ENCODE measurements at places on chromosomes 5 and 9.

DNA sequence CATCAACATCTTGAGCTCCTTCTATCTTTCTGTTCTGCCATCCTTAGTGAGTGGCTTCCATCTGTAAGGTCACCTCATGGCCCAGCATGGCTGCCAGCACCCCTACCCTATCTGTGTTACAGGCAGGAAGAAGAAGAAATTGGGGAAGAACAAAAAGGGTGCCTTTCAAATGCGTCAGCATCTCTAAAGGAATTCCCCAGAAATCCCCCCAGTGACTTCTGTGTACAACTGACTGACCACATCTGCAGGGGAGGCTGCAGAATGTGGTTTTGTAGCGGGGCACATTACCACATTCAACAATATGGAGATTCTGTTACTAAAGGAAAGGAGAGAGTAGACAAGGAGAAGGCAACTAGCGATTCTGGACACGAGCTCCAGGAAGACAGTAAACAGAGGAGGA is 40.1 kb downstream of the ALG2 start:
- DNase-seq: no peak

GRCh38 chr9:6969805-6970204 is 212.0 kb downstream of the KDM4C start:
- no peak for DNase-seq

GRCh38 chr5:171999877-172000276 is 6.6 kb downstream of the FBXW11 start:
- DNase-seq: no peak

GRCh38 chr9:88897081-88897480 is 94.2 kb upstream of the S1PR3 start:
- DNase-seq: no peak

DNA sequence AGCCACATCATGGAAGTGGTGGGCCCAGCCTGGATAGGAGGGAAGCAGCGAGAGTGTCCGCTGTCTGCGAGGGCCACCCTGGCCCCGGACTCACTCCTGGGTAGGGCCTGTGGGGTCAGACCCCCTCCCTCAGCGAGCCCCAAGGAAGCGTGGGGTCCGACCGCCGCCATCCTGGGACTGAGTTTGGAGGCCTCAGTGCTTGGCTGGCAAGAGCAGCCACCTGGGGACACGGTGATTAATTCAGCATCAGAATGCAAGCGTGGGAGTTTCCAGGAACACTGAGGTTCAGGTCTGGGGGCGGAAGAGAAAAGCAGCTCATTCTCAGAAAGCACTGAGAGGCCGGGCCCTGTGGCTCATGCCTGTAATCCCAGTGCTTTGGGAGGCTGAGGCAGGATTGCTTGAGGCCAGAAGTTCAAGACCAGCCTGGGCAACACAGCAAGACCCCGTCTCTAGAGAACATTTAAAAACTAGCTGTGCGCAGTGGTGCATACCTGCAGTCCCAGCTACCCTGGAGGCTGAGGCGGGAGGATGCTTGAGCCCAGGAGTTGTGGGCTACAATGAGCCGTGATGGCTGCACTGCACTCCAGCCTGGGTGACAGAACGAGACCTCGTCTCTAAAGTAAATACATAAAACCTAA is 18.3 kb upstream of the CAMSAP1 start:
- no peak for DNase-seq

DNA sequence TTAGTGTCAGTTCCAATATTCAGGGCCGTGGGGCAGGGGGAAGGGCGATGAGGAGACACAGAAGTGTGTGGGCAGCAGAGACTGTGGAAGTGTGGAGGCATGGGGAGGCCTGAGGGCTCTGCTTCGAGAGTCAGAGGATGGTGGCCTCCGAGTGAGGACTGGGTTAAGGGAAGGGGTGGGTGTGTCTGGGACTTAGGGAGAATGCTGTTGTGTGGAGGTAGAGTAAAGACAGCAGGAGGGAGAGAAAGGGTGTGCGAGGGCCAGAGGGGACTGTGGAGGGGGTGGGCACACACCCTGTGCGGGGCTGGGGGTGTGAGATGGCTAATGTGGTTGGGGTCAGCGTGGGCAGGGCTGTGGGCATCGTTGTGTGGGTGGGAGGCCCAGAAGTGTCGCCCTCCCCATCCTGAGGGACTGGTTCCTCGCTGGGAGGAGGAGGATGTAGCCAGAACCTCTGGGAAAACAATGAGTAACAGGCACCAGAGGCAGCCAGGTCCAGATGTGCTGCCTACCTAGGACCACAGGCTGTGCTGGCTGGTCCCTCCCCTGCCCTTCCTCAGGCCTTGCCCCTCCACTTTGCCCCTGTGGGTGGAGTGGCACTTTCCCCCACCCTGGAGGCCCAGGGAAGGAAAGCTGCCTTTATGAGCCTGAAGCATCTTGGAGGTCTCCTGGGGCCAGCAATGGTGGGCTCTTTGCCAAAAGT is 4.2 kb downstream of the USP20 start:
- DNase-seq: no peak

DNA sequence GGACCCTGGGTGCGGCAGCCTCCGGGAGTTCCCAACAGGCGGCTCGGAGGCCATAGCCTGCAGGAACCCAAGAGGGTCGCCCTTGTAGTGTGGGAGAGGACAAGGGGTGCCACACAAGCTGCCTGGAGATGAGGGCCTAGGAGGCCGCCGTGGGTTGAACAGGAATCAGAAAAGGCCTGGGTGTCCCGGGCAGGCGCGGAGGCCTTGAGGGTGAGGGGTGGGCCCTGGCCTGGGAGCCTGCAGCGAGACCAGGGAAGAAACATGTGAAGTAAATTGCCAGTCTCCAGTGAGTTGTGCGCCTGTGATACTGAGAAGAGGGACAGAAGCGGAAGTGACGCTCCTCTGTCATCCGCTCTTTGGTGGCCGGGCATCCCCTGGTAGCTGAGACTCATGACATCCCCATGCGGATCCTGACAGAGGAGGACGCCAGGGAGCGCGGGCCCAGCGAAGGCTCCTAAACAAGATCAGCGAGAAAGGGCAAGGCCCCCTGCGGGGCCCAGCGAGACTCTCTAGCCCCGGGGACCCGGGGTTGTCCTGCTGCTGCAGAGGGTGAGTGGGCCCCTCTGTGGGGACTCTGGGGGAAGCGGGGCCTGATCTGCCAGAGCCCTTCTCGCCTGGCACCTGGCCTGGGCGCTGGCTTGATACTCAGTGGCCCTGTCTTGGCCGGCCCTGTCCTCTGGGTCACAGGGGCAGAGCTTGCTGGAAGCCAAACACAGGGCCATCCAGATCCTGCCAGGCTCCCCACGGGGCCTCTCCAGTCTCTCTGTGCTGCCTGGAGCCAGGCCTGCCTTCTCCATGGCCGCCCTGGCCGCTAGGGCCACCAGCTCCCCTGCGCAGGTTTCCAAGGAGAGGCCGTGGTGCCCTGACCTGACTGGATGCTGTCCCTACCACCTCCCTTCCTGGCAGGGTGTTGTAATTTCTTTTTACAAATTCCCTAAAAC is 788.4 kb downstream of the TLE4 start:
- no peak for DNase-seq

DNA sequence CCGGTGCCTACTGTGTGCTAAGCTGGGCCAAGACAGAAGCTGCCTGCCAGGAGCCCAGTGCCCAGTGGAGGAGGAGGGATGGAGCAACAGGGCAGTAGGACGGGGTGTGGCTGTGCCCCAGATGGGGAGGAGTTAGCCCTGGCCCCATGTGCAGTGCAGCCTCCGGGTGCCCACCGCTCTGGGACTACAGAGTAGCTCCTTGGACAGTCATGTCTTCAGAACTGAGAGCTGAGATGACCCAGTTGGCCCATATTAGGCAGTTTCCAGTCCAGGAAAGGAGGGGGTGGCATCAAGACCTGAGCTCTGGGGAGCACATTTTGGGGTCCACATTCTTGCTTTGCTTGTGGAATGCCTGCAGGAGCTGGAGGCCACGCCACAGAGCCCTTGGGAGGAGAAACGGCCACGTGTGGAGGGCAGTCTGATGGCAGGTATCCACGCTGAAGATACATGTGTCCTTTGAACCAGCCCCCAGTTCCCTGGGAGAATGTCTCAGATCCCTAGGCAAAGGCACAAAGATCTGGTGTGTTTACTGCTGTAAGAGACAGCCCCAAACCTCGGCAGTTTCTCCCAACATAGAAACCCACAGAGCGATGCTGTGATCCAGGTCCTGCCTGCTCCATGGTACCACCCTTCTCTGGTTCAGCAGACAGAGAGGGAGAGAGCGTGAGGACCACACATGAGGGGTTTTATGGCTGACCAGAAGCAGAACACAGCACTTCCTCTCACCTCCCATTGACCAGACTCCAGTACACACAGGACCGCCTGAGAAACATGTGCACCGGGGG is 46.8 kb upstream of the FCN1 start:
- no peak for DNase-seq

DNA sequence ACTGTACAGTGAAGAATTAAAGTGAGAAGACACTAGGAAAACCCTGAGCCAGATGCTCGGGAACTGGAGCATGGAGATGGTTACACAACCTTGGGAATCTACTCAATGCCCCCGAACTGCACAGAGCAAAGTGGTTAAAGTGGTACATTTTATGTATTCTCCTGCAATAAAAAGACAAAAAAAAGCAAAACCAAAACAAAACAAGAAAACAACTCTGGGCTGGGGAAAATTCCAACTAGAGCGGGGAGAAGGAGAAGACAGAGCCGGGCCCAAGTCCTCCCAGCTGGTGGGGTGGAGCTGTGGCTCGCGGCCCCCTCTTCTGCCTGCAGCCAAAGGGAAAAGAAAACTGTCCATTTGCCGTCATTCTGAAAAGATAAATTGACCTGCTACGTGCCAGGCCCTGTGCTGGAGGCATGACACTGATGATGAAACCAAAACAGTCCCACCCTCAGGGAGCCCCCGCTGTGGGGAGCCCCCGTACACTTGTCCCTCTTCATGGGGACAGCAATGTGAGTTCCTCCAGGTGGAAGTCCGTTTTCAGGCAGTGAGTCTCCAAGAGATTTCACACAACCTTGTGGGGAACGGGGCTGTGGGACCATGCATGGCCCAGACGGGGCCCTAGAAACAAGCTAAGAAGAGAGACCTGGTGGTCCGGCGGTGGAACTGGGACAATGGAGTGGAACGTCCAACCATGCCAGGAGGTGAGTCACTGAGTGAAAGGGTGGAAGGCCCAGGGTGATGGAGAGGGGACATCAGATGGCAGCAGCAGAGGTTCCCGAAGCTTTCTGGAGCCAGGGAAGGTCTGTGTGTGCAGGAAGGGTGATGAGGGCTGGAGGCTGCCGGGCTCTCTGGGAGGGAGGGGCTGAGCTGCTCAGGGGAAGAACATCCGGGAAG is 114.8 kb upstream of the COL5A1 start:
- DNase-seq: no peak

GRCh38 chr9:75529463-75529862 is 361.0 kb upstream of the PCSK5 start:
- no peak for DNase-seq

DNA sequence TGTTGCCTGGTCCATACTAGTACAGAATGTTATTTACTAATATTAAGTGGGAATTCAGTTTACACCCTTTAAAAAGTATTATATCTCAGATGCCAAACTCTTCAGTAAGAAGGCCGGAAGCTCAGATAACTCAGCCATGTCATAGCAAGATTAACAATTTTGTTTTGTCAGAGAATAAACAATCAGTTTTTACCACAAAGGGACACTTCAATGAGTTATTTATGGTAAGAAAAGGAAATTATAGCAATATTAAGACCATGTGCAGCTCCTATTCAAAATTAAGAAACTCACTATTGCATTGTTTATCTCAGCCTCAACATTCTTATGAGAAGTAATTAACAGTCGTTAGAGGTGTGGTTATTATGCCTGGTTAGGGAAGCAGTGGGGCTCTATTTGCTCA is 13.1 kb upstream of the ARL15 start:
- no peak for DNase-seq

- no peak for DNase-seq
Observed at GRCh38 chr9:81389569-81389993, 299.8 kb downstream of the TLE1 start.

GRCh38 chr9:37668116-37668601 is 17.4 kb downstream of the FRMPD1 start:
- DNase-seq: no peak

- DNase-seq: no peak
Observed at GRCh38 chr5:136037001-136037705, 8.4 kb downstream of the TGFBI start.

- DNase-seq: no peak
Observed at GRCh38 chr5:17220469-17220868, 3.0 kb downstream of the BASP1 start.

DNA sequence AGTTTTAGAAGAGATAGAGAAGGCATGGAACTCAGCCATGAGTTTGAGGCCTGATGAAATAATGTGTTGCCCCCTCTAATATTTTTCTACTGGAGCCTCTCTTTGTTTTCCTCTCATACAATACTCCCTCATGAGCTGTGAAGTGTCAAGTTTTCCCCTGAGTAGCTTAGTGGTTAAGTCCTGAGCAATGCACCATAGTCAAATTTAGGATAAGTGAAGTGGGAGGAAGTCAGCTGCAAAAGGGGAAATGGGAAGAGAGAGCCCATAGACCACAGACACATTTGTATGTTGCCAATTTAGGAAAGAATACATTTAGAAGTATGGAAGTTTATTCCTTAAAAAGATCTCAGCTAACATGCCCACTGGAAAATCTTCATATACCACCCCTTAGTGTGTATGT is 171.5 kb upstream of the NREP start:
- DNase-seq: no peak

DNA sequence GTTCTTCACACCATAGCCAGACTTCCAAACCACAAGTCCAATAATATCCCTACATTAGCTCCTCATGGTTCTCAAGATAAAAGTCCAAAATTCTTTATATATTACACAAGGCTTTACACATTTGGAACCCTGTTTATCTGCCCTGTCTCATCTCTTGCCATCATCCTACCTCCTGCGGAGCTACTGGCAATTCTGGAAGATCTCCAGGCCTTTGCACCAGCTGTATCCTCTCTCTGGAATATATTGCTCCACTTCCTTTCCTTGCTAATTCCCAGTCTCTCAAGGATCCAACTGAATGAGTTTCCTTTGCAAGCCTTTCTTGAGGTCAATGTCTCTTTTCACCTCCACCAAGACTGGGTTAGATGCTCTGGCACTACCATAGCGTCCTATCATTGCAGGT is 41.3 kb upstream of the MIER3 start:
- DNase-seq: no peak

- DNase-seq: no peak
Observed at GRCh38 chr5:155529362-155529761, 515.8 kb downstream of the KIF4B start.

GRCh38 chr9:97866848-97867247 is 13.8 kb downstream of the FOXE1 start:
- DNase-seq: no peak

- DNase-seq: no peak
Observed at GRCh38 chr5:52013523-52013922, 630.3 kb downstream of the ISL1 start.

DNA sequence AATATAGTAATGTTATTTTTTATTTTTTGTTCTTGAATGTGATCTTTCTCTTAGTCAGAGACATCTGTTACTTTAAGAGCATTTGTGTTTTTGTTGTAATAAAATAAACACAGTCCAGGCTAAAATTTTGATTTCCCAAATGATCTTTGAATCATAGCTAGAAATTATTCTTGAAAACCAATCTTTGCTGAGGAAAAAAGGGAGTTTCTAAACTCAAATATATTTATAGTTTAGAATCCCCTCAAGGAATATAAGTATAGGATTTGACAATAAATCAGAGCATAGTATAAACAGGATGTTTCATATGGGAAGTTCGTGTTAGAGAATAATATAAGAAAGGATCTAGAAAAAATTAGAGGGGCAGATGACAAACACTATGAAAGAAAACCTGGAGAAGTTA is 118.8 kb upstream of the ADAMTS19 start:
- DNase-seq: no peak

Measured in stimulated activated CD8-positive, alpha-beta memory T cell treated with anti-CD3 and anti-CD28 coated beads, Interleukin-7, amount 100 ng/mL, for 1 hour (primary cell).